Esophagus squamous epithelium (tissue), 5 donors: ENCODE measurements at places on chromosomes 4 and X. TPM values are rescaled to one million over a fixed set of nuclear protein-coding genes. Genes with fewer than 3 reads are reported as not detected.

GRCh38 chrX:29841750-29842149 is 373.6 kb upstream of the MAGEB2 start:
- DNase-seq: no peak

The MXRA5 gene
- 4.3 TPM for total RNA-seq

The TMEM144 gene
- 12.8 TPM for total RNA-seq

GRCh38 chrX:37454537-37455285 is 105.5 kb downstream of the PRRG1 start:
- DNase-seq: no peak

DNA sequence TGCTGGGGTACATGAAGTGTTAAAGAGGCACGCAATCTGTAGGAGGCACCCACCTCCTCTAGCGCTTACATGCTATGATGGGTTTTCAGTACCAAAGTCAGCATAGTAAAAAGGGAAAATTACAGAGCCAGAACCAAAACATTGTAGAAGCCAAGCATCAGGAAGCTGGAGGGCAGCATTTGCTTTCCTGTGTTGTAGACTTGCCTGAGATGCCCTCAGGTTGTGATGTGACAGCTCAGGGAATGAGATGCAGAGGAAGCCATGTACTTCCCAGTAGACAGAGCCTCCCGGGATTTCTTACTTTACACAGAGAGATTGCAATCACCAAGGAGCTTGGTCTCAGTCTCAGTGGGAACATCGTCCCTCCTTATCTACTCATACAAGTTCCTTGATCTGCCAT is 161.5 kb downstream of the ARAP2 start:
- no peak for DNase-seq

The BEX2 gene
- 3.3 TPM for total RNA-seq

The MGARP gene
- total RNA-seq: not detected

- no peak for DNase-seq
Observed at GRCh38 chr4:26141051-26141721, 179.6 kb upstream of the RBPJ start.

DNA sequence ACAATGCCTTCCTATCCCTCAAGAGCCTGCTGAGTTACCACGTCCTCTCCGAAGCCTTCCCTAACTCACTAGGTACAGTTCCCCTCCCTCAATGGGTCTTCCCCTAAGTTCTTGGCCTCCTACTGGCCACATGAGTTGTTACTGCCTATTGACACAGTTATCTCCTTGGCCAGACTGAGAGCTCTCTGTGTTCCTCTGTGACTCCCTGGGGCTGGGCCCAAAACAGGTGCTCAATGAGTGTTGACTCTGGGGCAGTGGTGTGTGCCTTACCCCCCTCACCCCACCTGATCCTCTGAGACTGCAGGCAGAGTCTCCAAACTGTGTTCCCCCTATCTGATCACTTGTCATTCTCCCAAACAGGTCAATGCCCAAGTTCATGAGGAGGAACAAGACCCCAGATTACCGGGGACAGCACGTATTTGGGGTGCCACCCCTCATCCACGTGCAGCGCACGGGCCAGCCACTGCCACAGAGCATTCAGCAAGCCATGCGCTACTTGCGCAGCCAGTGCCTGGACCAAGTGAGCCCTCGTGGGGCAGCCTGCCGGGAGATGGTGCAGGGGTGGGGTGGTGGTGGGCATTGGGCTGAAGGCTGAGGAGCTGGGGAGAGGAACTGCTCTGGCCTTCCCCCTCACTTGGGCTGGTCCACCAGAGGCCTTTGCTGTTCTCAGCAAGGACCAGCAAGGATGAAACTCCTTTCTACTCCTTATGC is 72.6 kb downstream of the STARD8 start:
- no peak for DNase-seq

DNA sequence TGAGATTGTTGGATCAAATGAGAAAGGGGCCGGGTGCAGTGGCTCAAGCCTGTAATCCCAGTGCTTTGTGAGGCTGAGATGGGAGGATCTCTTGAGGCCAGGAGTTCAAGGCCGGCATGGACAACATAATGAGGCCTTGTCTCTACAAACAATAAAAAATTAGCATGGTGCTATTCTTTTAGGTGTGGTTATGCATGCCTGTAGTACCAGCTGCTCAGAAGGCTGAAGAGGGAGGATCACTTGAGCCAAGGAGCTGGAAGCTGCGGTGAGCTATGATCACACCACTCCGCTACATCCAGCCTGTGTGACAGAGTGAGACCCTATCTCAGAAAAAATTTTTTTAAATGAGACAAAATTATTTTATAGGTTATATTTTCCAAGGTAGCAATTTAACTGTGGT is 49.7 kb upstream of the TMEM150C start:
- no peak for DNase-seq

The XAGE1A gene
- not detected for total RNA-seq

DNA sequence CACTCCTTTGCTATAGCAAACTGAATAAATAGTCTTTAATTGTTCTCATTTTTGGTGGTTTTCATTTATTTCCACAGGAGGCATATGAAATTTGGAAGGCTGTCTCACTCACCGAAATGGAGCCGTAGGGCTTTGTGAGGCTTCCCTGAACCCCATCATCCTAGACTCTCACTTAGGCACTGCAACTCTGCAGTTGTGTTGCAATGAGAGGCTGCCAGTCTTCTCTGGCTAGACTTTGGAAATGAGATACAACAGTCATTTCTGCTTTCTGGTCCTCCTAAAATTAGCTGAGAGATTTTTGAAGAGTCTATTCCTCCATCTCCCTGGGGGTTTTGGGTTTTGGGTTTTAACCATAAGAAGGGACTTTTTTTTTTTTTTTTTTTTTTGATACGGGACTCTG is 146.5 kb downstream of the SH3BGRL start:
- no peak for DNase-seq

The STATH gene
- not detected for total RNA-seq

The IL21 gene
- total RNA-seq: not detected

- DNase-seq: no peak
Observed at GRCh38 chr4:114349543-114350175, 248.9 kb upstream of the UGT8 start.

DNA sequence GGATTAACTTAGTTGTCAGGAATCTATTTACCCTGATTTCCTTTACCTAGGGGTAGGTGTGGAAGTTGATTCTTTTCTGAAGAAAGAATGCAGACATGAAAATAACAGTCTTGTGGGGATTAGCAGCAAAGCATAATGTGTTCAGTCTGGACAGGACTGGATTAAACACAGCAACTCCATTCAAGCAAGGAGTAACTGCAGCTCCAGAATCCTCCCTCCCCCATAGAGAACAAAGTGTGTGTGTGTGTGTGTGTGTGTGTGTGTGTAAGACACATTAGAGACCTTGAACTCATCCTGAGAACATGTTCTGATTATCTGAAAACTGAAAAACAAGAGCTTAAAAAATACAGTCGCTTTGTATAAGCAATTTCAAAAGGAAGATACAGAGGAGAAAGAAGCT is 9.3 kb downstream of the C4orf54 start:
- no peak for DNase-seq

- DNase-seq: no peak
Observed at GRCh38 chr4:60683973-60684372, 516.2 kb upstream of the ADGRL3 start.

GRCh38 chrX:114970806-114971205 is 46.6 kb downstream of the IL13RA2 start:
- no peak for DNase-seq

DNA sequence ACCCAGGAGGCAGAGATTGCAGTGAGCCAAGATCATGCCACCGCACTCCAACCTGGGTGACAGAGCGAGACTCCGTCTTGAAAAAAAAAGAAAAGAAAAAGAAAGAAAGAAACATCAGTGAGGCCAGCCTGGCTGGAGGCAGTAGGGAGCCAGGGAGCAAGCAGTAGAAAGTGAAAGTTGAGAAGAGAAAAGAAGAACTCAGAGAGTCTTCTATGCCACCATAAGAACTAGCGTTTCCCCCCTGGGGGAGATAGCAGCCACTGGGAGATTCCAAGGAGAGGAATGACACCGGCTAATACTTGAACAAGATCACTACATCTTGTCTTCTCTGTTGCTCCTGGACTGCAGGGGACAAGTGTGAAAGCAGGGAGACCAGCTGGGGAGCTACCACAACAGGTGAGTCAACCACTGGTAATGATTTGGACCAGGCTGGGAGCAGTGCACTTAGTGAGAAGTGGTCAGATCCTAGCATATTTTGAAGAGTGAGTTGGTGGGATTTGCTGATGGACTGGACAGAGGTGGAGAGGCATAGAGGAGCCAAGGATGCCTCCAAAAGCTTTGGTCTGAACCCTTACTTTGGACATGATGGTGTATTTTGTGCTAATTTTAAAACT is 33.4 kb downstream of the SLC2A9 start:
- DNase-seq: no peak

The RHOXF2B gene
- total RNA-seq: not detected

DNA sequence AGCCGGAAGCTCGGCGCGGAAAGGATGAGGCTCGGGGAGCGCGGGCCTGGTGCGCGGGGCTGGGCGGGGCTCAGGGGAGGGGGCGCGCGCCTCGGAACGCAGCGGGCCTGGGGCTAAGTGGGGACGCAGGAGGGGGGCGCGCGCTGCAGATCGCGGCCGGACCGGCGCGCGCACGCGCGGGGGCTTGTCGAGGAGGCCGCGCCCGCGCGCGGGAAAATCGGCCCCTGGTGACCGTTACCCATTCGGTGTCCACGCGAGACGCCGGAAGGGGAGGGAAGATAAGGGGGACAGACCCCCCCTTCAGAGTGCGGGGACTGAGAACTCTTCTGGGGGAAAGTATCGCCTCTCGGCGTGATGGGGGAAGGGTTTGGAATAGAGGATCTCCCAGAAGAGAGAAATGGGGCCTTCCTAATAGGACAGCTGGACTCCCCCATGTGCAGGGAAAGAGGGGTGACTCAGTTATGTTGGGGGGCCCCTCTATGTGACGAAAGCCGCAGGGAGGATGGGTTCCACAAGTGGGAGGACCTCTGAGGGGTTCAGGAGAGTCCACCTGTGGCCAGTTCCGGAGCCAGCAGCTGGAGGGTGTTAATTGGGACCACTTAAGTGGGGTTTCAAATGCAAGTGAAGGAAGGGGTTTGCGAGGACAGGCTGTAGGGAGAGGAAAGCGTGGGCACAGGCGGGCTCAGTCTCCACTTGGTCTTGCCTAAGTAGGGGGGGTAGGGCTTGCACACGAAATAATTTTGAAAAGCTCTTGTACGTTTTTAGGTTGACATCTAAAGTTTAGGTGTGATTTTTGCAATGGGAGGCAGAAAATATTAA is 584 bp downstream of the SUV39H1 start:
- no peak for DNase-seq

The SMIM43 gene
- total RNA-seq: not detected

GRCh38 chr4:145530189-145530588 is 48.5 kb downstream of the SMAD1 start:
- no peak for DNase-seq

GRCh38 chrX:118360429-118361125 is 14.7 kb downstream of the WDR44 start:
- no peak for DNase-seq

DNA sequence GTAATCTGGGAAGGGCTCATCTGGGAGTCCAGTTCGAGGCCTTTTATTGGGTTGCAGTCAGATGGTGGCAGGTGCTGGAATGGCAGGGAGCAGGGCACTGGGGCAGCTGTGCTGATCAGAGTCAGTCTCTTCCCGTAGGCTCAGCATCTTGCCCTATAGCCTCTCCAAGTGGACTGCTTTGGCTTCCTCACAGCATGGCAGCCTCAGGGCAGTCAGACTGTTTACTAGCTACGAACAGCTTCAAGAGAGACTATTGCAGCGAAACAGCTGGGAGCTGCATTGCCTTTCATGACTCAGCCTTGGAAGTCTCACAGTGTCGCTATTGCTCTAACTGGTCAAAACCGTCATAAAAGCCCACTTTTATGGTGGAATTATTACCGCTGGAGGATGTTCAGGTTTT is 26.8 kb upstream of the DUSP21 start:
- no peak for DNase-seq

DNA sequence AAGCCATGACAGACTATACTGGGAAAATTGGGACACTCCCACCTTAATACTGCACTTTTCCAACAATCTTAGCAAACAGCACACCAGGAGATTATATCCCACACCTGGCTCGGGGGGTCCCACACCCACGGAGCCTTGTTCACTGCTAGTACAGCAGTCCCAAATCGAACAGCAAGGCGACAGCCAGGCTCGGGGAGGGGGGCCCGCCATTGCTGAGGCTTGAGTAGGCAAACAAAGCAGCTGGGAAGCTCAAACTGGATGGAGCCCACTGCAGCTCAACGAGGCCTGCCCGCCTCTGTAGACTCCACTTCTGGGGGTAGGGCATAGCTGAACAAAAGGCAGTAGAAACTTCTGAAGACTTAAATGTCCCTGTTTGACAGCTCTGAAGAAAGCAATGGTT is 118.3 kb downstream of the MAGEB5 start:
- no peak for DNase-seq

The IBSP gene
- not detected for total RNA-seq

The F8A2 gene
- total RNA-seq: not detected

DNA sequence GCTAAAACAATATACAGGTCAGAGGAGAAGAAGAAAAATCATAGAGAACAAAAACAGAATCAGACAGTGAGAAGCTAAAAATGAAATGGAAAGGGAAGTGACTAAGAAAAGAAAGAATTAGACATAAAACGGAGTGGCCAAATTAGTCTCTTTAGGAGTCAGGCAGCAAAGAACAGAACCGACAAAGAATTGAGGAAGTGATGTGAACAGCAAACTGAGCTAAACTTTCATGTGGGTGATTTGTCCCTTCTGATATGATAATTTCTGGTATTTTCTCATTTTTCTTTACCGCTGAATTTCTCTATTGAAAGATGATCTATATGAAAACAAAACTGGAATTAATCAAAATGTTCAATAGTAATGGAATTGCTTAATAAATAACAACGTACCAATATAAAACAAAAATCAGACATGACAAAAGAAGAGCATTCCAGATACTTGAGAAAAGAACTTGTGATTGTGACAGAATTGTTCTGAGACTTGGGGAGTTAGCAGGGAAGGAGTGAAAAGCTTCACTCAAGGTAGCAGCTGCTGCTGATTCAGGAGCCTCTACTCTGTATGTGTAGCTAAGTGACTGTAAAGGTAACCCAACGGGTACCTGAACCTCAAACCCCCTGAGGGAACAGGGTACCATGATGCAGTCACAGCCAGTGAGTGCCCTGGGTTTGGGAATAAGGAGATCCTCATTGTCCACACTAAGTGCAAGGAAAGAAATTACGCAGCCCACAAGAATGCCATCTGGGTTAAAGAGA is 8.8 kb downstream of the TAPT1 start:
- no peak for DNase-seq

- no peak for DNase-seq
Observed at GRCh38 chr4:53116954-53117353, 248.9 kb downstream of the SCFD2 start.

GRCh38 chrX:2401590-2402360 is 99.0 kb downstream of the DHRSX start:
- DNase-seq: no peak

DNA sequence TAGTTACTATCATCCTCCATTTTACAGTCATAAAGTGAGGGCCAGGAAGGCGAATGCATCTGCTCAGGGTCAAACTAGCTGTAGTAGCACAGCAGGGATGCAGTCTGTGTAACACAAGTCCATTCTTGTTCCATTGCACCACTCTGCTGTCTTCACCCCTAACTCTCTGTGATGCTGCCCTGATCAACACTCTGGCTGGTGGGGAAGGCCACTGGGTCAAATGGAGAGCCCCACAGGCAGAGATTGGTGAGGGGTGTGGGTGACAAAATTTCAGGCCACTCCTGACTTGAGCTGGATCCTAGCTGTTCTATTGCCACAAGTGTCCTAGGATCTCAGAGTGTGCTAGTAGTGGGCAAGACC is 136.5 kb downstream of the PJA1 start:
- DNase-seq: no peak

The AKAP4 gene
- total RNA-seq: not detected
